ENCODE measurements at places on chromosomes 6 and 20. TPM values are rescaled to one million over a fixed set of nuclear protein-coding genes. Genes with fewer than 3 reads are reported as not detected.

Gene CLPSL2
- total RNA-seq, result not detected

Gene NRSN1
- 28.8 TPM for total RNA-seq

Gene OR2H1
- total RNA-seq, result not detected

Gene ACSS1
- total RNA-seq, result 3.9 TPM

Gene FAXC
- total RNA-seq, result 42.8 TPM

All from temporal lobe (tissue), 4 donors.